HFF-Myc (cell line): ENCODE measurements at places on chromosomes 1 and 21.

GRCh38 chr1:234238060-234238459 lies 135.2 kb upstream of the COA6 start:
- no peak for DNase-seq

DNA sequence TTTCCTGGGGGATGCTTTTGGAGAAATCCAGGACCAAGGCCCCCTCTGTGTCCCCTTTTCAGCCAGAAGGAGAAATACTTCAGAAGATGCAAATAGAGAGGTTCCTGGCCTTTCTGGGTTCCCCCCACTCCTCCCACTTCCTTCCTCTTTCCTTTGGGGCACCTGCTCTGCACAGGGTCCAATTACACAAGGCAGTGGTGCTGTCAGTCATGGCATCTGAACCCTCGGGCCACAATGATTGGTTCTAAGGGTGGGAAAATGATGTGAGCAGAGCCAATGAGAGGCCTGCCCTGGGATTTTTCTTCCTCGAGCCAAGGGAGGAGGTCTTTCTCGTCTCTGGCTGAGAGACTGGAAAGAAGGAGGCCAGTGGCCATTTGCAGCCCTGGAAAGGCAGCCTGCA lies 282.2 kb downstream of the NPHP4 start:
- no peak for DNase-seq

GRCh38 chr1:110132682-110133081 lies 17.6 kb upstream of the SLC6A17 start:
- no peak for DNase-seq

- peak; percentile 68 for DNase-seq
Measured at GRCh38 chr1:28248273-28249012, 10.9 kb upstream of the SESN2 start.

DNA sequence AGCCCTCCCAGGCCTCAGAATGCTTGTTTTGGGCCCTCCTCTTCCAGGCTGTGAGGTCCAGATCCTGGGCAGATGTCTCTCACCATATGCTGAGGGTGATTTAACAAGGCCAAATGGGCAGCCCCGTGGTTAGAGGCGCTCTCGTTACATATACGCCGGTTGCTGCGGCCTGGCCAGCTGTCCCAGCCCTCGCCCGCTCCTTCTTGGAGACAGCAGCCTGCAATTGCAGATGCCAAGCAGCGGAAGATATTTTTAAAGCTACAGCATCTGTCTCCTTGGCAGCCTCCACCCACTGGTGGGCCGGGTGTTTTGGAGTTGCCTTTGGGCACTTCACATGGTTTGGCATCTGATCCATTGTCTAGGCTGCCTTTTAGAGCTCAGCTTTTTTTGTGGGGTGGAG lies 178.8 kb upstream of the NFIA start:
- peak; percentile 10 for DNase-seq

- DNase-seq, result no peak
Measured at GRCh38 chr1:6421266-6421665, 1.5 kb upstream of the HES2 start.

- DNase-seq, result no peak
Measured at GRCh38 chr1:39901714-39902459, at the start of gene MYCL. MYCL (minus strand) TSS chr1:39901917; CDS start chr1:39901434, 483 bp downstream.

DNA sequence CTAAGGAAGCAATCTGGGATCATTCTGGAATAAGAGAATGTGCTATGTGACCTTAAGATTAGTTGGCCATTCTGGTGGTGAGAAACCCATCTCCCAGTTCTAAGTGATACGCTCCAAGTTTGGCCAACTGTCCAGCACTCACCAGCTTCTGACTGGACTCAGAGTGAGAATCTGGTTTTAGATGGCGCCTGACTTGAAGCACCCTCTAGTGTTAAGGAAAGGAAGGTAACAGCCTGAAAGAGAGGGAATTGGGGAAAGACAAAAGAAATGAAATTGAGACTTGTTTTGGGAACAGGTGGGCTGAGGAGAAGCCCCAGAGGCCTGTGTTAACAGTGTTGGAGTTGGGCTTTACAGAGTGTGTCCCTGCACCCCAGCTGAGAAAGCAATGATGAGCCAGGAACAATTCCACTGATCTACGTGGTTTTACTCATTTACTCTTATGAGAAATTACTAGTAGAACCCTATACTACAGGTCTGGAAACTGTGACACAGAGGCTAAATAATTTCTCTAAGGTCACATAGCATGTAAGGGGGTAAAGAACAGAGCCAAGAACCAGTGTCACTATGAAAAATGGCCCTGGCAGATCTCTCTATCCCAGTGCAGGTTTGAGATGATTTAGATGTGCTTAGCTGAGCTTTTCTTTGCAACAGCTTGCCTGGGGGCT lies 9.3 kb upstream of the FCAMR start:
- DNase-seq, result no peak

GRCh38 chr21:45753445-45753844 lies 109.9 kb downstream of the PCBP3 start:
- no peak for DNase-seq

GRCh38 chr1:25640646-25641328 lies 24.2 kb downstream of the MAN1C1 start:
- no peak for DNase-seq

DNA sequence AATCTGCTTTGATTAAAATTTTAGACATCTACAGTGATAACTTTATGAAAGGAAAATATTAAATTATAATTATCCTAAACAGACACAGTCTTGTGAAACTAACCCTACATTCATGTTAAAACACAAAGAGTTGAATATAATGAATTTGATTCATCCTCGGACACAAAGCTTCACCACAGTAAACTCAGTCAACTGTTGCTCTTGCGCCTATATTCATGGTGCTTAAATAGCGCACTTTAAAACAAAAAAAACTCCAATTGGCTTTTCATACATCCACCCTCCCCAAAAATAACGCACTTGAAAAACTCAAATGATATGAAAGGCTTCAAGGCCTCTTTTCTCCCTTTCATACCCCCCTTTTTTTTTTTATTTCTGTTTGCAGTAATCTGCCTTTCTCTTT lies 260.3 kb downstream of the FAF1 start:
- DNase-seq, result no peak

- no peak for DNase-seq
Measured at GRCh38 chr1:234022302-234022701, 117.8 kb downstream of the SLC35F3 start.

GRCh38 chr1:56065729-56066128 lies 513.6 kb downstream of the PLPP3 start:
- no peak for DNase-seq

DNA sequence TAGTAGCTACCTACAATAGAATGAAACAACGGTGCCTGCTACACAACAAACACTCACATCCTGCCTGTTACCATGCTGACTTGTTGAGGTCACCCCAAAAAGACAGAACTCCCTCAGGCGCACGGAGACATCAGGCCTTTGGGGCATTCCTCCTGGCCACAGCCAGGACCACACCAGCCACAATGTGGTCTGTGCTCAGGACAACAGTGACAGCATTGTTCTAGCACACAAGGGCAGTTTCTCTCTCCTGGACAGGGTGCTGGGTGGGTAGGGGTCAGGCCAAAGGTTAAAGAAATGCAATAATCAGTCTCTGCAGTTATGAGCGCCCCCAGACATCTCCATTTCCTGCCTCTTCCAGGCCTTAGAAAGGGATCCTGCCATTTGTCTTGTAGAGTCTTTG lies 39.5 kb downstream of the CTNNBIP1 start:
- DNase-seq, result no peak

DNA sequence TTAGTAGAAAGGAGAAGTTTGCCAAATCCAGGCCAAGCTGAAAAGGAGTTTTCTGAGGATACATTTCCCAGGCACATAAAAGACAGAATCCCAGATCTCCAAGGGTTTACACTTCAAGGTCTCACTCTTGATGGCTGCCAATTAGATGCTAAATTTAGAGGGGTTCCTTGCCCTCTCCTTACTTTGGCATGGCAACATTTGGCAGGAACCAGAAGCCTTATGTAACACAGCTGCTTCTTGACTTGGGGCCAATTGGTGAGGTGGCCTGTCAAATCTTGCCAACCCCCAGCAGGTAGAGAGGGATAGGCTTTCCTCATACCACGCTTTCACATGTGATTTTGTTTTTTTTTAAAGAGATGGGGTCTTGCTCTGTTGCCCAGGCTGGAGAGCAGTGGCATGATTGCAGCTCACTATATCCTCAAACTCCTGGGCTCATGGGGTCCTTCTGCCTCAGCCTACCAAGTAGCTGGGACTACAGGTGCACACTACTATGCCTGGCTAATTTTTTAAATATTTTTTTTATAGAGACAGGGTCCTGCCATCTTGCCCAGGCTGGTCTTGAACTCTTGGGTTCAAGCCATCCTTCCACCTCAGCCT lies 25.2 kb upstream of the NKAIN1 start:
- DNase-seq, result no peak

- DNase-seq, result peak; percentile 7
Measured at GRCh38 chr1:29465755-29466154, 229.4 kb downstream of the PTPRU start.

DNA sequence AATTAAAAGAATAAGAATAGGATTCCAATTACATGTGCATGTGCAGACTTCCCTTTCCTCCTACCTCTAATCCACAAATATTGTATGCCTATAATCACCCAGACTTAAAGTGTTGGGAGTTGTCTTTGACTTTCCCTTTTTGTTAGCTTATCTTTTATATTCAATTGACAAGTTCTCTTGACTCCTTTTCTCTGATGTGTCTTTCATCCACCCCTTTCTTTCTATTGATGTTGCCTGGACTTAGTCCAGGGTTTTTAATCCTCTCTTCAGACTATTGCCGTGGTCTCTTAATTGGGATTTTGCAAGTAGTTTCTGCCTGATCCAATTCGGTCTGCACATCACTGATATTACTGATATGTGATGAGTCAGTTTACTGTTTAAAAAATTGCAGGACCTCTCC lies 170.9 kb downstream of the LHX8 start:
- DNase-seq, result no peak

- no peak for DNase-seq
Measured at GRCh38 chr1:36160949-36161485, 5.1 kb downstream of the MAP7D1 start.

- no peak for DNase-seq
Measured at GRCh38 chr1:215501496-215501895, 65.6 kb upstream of the KCTD3 start.

DNA sequence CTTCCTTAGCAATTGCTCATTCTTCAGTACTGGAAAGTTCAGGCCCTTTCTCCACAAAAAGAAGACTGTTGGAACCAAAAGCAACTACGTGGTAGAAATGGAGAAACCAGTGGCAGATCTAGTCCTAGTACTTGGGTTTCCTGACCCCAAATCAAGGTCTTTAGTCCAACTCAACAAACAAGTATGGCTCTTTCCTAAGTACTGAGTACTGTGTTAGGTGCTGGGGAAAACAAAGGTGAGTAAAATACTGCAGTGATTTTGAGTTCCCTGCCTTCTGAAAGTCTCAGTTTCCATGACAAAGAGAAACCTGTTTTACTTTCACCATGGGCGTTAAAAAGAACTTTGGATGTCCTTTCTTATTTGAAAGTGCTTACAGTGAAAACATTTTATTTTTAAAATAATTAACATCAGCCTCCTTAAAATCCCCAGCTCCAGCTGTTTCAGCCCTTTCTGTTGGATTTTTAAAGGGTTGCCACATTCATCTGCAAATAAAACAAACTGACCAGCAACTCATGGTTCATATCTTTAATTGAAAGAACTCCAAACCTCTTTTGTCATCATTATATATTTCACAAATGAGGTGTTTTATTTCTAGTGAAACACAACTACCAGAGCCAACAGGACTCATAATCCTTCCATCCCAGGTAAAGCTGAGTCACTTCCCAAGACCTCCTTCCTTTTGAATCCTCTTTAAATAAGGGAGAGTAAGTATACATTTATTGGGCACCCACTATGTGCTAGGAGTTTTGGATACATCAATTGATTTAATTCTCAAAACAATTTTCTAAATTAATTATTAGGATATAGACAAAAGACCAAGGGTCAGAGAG lies 35.4 kb downstream of the PLPP3 start:
- no peak for DNase-seq

DNA sequence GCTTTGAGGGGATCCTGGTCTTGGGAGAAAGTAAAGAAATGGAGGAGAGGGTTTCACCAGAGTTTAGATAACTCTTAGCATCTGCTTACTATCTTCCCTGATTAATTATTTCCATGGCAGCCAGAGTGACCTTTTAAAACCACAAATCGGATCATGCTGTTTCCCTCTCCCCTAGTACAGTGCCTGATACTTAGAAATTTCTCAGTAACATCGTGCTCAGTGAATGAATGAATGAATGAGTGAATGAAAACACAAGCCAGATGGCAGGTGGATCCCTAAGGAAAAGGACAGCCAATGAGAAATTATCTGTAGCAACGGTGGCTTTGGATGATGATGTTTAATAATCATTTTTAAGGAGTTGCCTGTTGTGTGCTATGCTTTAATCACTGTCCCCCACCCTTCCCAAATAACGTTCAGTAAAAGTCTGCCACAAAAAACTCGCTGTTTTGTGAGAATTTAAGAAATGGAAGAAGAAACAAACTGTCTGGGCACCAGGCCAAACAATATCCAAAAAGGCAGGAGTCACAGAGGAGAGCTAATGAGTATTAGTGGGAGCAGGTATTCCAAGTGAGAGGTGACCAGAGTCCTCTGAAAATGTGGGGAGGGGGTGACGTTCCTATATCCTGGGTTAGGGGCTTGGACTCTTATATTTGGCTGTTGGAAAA lies 737 bp upstream of the SMAP2 start:
- no peak for DNase-seq

DNA sequence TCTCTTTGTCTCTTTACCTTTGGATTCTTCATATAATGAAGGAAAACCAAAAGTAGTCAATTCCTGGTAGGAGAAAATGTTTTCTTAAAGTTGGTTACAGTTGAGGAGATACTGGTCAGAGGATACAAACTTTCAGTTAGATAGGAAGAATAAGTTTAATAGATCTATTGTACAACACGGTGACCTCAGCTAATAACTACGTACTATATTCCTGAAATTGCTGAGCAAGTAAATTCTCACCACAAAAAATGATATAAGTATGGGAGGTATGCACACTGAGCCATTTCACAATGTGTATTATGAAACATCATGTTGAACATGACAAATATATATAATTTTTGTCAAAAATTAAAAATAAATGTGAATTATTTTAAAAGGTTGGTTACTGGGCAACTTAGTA lies 20.4 kb downstream of the SSX2IP start:
- no peak for DNase-seq

DNA sequence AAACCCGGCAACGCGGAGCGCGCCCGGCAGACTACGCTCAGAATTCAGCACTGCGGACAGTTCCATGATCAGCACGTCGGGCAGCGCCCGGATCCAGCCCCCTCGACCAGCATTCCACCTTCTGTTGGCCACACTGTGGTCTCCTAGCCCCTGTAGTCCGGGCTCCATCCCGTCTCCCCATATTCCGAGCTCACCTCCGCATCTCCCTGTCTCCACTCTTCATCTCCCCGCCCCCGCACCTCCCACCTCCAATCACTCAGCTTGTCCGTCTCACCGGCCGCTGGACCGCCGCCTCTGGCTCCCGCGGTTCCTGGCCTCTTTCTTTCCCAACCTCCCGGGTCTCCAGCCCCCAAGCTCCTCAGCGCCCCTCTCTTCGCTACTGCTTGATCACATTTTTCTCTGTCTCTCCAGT lies 500 bp downstream of the EPHA10 start:
- DNase-seq, result peak; percentile 21

GRCh38 chr1:43693371-43693770 lies 14.0 kb upstream of the ST3GAL3 start:
- DNase-seq, result no peak
